ENCODE measurements at places on chromosomes 2 and 18.

DNA sequence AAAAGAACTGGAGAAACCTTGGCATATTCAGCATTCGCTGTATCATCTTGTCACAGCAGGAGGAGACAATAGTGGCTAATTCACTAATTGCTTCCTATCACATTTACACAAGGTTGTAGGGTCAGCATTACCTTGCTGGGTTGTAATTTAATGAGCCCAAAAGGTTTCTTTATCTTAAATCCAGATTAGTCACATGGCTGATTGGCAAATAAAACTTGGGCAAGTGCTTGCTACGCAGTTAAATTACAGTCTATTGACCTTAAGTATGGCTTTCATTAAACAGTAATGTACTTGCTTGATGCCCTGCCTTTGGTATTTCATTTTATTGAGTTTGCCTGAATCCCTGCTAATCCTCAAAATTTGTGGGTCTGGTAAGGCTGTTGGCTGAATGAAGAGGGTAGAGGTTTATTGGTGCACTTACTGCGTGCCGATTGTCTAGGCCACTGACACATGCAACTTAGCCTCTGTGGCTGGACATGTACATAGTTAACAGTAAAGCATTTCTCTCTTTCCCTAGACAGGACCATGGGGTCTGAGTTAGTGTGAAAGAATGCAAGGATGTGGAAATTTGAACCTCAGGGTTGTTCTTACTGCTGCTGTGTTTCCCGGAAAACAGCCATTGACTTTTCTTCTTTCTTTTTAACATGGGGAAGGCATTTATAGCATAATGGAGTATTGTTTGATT, 34.3 kb downstream of the FMNL2 start:
- no peak for DNase-seq

DNA sequence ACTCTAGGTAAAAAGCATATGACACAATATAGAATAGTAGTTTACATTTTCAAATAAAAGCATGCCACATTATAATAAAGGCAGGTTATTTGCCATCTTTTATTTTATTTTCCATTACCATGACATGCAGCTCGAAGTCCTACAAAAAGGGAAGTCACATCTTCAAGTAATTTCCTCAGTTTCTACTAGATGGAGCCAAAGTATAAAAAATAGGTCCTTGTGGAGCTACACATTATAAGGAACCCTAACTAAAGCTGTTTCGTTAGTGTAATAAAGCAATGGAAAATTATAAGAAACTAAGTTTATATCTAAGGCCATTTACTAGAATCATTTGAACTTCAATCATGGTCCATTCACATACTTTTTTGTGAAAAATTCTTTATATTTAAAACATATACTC, 674.5 kb downstream of the KCNJ3 start:
- DNase-seq, result peak; percentile 41

DNA sequence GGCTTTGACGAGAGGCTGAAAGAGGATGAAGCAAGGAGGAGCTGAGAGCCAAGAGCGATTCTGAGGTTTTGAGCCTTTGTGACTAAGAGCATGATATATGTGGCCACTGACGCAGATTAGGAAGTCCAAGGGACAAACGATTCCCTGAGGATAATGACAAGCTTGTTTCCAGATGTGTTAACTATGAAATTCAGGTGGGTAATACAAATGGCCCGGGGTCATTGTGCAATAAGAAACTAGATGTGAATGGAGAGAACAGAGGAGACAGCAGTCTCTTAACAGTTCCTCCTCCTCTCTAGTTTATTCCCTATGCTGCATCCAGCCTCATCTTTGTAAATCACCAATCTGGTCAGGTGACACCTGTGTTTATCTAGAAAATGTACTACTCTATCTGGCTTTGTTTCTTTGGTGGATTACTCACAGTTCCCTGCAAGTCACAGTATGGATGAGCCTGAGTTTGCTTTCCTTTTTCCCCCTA, 84.2 kb downstream of the SOCS6 start:
- no peak for DNase-seq

- DNase-seq, result no peak
These were observed 376.3 kb upstream of the MYT1L start for GRCh38 chr2:2707206-2707991.

DNA sequence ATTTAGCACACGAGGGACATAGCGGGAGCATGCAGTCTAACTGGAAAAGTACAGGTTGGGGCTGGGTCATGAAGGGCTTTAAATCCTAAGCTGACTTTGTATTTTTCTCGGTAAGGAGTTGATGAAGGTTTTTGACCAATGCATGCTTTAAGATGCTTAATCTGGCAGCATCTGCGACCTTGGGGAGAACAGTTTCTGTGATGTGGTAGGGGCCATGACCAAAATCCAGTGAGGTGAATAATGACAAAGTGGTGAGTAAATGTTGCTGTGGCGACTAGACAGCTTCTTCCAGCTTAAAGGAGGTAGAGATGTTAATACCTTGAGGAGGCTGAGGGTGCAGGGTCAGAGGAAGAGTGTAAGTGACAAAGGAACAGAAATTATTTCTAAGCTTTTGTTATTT, 174.6 kb upstream of the ALPP start:
- DNase-seq, result no peak

DNA sequence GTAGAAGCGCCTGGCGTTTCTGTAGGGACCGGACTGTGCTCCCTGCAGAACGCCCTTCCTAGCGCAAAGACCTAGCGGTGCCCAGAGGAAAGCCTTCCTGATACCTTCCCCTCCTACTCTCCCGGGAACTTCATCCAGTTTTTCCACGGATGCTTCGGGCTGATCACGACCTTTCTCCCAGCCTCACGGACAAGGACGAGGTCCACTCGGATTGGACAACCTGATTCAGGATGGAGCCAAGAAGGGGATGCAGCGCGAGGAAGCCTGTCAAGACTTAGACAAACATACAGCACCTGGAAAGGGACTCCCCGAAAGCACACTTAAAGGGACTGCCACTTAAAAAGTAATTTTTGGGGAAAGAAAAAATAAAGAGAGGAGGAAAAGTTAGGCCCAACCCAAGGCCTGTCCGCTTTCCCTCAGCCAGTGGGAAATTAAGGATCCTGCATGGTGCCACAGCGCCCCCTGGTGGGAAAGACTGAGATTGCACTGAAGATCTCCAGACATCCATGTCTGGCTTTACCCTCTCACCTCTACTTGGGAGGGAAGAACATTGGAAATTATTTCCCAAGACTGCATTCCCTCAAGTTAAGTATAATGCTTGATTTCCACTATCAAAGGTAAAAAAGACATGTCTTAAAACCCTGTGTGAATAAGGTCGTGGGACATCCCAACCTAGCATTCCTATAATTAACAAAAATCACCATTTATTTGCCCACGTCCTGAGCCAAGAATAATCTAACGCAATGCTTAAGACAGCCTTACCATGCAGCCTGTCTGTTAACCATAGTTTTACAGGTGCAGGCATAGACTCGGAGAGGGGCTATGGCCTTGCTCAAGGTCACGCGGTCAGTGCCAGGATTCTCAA, 13.4 kb upstream of the COPS8 start:
- DNase-seq, result no peak

All from NCI-H2171 (cell line).